Stimulated activated CD4-positive, alpha-beta T cell treated with anti-CD3 and anti-CD28 coated beads, TNF-alpha, amount 100 ng/mL, for 4 hours (primary cell): ENCODE measurements at places on chromosomes 1 and 21.

DNA sequence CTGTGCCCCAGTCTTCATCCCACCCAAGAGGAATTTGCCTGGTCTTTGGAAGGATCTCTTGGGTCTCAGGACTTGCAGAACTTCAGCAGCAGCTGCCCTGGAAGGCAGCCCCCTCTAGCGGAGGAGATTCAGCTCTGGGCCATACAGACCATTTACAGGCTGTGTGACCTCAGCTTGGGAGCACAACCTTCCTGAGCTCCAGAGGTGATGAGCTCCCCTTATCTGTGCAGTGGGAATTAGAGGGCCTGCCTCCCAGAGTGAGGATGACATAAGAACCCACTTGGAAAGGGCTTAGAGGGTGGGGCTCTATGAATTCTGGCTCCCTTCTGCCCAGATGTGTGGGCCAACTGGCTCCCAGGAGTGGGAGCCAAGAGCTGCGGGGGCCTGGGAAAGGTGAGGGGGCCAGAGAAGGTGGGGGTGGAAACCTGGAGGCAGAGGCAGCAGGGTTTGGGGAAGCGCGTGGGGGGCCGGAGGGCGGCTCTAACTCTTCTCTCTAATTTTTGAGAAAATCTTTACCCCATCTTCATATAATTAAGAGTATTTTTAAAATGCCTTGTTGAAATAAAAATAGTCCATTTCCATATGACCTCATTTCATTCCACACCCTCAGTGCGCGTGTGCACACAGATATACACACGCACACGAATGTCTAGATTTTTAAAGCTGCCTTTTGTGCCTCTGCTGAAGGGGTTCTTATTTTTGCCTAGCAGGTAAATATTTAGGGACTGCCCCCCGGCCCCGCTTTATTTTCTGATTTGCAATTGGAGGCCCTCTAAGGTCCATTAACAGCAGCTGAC lies 21.5 kb downstream of the EPHB2 start:
- DNase-seq = no peak

GRCh38 chr1:241749041-241749944 lies 97.2 kb downstream of the WDR64 start:
- no peak for DNase-seq

DNA sequence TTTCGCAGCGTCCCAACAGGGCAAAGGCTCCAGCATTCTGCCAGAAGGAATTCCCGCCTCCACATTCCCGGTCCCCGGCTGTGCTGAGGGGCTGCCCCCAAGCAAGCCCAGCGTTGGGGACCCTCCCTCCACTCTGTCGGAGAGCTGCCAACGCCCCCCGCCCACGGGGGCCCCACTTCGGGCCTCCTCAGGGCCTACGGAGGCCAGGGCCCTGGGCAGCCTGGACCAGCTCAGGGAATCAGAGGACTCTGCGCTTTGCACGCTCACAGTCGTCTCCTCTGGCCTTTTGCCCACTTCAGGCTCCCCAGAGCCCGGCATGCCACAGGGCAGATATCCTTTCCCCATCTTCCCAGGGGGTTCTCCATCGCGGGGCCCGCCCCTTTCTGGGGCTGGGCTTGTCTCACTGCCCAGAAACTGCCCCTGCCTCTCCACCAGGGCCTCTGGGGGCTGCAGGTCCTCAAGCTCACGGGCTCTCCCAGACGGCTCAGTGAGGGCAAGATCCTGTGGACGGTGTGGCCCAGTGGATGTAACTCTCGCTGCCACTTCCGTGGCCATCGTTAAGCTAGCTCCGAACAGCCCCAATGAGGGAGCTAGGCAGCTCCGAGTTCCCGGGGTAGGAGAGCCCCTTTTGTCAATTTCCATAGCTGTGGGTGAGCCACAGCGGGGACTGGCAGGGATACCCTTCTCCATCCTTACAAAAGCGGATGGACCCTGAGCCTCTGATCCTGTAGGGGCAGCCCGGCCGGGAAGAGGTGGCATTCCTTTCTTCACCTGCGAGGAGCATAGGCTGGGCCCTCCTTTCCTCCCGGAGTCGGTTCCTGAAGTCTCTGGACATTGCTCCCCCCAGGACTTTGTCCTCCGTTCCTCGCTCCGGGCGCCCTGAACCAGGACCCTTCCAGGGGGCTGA lies 2.8 kb downstream of the ITPKB start:
- DNase-seq = no peak

DNA sequence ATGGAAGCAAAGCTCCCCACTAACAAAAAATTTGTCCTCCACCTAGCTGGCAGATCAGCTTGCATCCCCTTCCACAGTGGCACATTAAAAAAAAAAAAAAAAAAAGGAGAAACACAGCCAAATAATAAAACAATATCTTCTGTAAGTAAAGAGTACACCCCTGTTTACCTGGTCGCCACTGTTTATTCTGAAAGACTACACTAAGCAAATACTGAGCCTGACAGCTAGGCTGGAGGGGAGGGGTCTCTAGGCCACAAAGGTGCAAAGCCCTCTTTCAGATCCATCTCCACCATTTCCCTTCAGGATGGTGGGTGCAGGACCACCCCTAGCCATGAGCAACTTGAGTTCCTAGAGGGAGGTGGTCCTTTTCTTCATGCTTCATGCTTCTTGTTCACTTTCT lies 22.8 kb upstream of the SLC45A3 start:
- no peak for DNase-seq

GRCh38 chr1:7688659-7689058 lies 82.4 kb upstream of the VAMP3 start:
- no peak for DNase-seq
